H1 (cell line): ENCODE measurements at places on chromosomes 7 and 10. TPM values are rescaled to one million over a fixed set of nuclear protein-coding genes. Genes with fewer than 3 reads are reported as not detected.

CTBP2 gene
- 208 and 274 TPM in 2 replicates for polyA plus RNA-seq

OR6V1 gene
- not detected in 2 replicates for polyA plus RNA-seq

NUTM2A gene
- polyA plus RNA-seq = 0.51 and 0.66 TPM in 2 replicates

EIF5AL1 gene
- 2.0 and 2.2 TPM in 2 replicates for polyA plus RNA-seq

TAS2R5 gene
- polyA plus RNA-seq = 3.9 and 6.2 TPM in 2 replicates

HOXA1 gene
- not detected in 2 replicates for polyA plus RNA-seq

FLNC gene
- 1.9 and 3.3 TPM in 2 replicates for polyA plus RNA-seq

ATE1 gene
- polyA plus RNA-seq = 6.1 and 8.8 TPM in 2 replicates

ZNF503 gene
- 0.03 and 0.09 TPM in 2 replicates for polyA plus RNA-seq

PTPRN2 gene
- polyA plus RNA-seq = 2.6 and 4.9 TPM in 2 replicates

ZDHHC6 gene
- polyA plus RNA-seq = 7.5 and 13.6 TPM in 2 replicates

CWF19L1 gene
- 8.2 and 11.1 TPM in 2 replicates for polyA plus RNA-seq

TAS2R41 gene
- 0.12 TPM in 1 of 2 replicates, not detected in the other for polyA plus RNA-seq

SPDYE2 gene
- polyA plus RNA-seq = not detected in 2 replicates

LIPK gene
- polyA plus RNA-seq = not detected in 2 replicates

SPDYE6 gene
- polyA plus RNA-seq = not detected in 2 replicates

MBL2 gene
- not detected in 2 replicates for polyA plus RNA-seq

VWDE gene
- 8.5 and 11.0 TPM in 2 replicates for polyA plus RNA-seq

TRIM8 gene
- polyA plus RNA-seq = 24.9 and 34.6 TPM in 2 replicates

VOPP1 gene
- polyA plus RNA-seq = 44.7 and 58.8 TPM in 2 replicates

ZNF425 gene
- 3.4 and 4.5 TPM in 2 replicates for polyA plus RNA-seq

NSUN5 gene
- 89.0 and 110 TPM in 2 replicates for polyA plus RNA-seq

CPED1 gene
- 0.08 and 0.22 TPM in 2 replicates for polyA plus RNA-seq

MSS51 gene
- polyA plus RNA-seq = 1.5 and 2.6 TPM in 2 replicates

ACTR3C gene
- polyA plus RNA-seq = 0.78 and 1.5 TPM in 2 replicates

MOGAT3 gene
- 0.21 and 0.58 TPM in 2 replicates for polyA plus RNA-seq

C10orf62 gene
- polyA plus RNA-seq = 0.05 TPM in 1 of 2 replicates, not detected in the other

SDK1 gene
- polyA plus RNA-seq = 3.3 and 4.7 TPM in 2 replicates

CPXM2 gene
- 2.3 and 2.4 TPM in 2 replicates for polyA plus RNA-seq

CRYGN gene
- 0.98 and 1.3 TPM in 2 replicates for polyA plus RNA-seq
